ENCODE measurements at places on chromosomes 11 and 22.

GRCh38 chr22:29697853-29698598, 21.8 kb upstream of the CABP7 start:
- DNase-seq: no peak

GRCh38 chr11:9639099-9639498, 24.8 kb upstream of the SWAP70 start:
- no peak for DNase-seq

DNA sequence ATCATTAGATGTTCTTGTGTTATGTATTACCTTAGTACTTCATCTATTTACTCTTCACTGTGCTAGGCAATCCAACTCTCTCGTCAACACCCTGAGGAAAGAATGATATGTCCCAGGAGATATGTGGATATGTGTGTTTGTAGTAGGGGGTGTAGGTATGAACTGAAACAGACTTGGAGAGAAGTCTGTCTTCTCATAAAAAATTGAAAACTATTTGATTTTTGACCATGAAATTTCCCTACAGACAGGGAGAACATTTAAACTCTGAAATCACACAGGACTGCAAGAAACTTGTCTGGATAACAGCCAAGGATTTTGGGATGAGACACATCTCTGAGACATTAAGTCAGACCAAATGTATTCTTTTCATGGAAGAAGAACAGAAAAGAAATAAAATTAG, 967.0 kb upstream of the FAT3 start:
- no peak for DNase-seq

DNA sequence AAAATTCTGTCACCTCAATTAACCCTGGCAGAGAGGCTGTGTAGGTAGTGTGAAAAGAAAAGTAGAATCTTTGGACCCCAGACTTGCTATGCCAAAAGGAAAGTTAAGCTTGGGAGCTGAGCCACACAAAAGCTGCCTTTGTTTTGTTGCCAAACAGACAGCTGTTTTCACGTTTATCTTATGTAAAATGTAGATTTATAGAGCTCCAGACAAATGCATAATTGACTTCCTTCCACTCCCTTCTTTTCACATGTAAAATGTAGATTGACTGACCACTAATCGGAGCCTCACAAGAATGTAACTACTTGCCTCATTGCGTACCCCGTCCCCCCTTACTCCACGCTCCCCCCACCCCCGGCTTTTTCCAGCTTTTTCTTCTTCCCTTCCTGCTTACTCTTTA, 2302.2 kb upstream of the RAG2 start:
- DNase-seq: no peak

Data from iPS DF 6.9 (cell line).